Kidney tubule cell (primary cell): ENCODE measurements at places on chromosomes 4 and X.

- peak; percentile 67 for DNase-seq
Observed at GRCh38 chrX:49915361-49916222, 6.8 kb upstream of the CLCN5 start.

- DNase-seq: no peak
Observed at GRCh38 chrX:2262668-2263055, 238.1 kb downstream of the DHRSX start.

DNA sequence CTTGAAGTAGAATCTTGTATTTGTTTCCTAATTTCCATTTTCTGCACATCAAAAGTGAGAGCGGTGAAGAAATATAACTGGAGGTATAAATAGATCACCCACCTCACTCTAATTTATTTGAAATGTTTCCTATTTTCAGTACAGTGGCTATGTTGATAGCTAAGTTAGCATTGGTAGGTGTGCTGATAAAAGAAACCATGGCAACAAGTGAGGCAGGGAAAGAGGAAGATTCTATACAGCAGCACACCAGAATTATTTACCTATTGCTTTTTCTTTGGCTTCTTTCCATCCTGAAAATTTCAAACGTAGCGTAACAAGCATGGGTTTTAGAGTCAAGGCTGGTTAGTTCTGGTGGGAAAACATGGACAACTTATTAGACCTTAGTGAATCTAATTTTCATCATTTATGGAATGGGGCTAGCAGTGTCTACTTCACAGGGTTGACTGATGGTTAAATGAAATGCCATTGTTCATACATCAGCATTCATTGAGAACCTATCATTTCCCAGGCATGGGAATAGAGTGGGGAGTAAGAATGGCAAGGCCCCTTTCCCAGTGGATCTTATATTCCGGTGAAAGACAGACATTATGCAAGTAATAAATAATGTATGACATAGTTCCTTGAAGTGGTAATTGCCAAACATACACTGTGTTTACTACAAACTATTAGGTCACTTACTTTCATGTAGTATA is 30.6 kb upstream of the CTSO start:
- DNase-seq: no peak

DNA sequence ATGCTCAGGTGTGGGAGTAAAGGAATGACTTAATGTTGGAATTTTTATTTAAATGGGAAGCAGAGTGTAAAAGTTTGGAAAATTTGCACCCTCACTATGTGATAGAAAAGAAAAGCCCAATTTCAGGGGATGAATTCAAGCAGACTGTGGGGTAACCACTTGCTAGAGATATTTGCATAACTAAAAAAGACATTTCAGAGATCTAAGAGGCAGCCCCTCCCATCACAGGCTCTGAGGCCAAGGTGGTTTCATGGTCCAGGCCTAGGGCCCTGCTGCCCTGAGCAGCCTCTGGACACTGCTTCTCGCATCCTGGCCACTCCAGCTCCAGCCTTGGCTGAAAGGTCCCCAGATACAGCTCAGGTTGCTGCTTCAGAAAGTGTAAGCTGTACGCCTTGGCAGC is 5.9 kb upstream of the XPNPEP2 start:
- no peak for DNase-seq

DNA sequence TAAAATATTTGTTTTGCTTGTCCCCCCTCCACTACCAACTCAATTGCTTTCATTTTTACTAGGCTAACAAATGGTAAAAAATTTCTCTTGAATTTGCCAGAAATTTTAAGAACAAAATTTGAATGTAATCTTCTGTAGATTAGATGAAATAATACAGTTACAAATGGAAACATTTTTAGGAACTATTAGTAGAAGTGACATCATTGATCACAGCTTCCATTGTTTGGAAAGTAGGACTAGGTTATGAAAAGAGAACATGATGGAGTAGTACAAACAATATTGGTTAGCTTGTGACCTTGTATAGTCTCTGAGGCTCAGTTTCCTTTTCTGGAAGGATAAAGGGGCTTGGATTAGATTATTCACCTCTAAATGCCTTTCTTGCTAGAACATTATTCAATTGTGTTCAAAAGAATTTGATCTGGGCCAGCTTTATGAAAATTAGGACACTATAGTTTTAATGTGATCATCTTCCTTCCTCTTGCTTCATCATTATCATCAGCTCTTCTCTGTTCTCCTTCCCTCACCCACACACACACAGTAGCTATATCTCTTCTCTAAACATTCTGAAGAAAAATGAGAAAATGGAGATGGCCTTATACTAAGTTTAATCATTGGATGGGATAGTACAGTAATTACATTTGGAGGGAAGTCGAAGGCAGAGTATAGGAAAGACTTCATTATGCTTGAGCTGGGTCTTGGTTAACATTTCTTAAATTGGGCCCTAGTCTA is 9.9 kb downstream of the MTMR1 start:
- DNase-seq: no peak

GRCh38 chr4:163590103-163590502 is 95.6 kb downstream of the TMA16 start:
- DNase-seq: no peak

GRCh38 chr4:101115887-101116286 is 231.4 kb downstream of the PPP3CA start:
- no peak for DNase-seq

DNA sequence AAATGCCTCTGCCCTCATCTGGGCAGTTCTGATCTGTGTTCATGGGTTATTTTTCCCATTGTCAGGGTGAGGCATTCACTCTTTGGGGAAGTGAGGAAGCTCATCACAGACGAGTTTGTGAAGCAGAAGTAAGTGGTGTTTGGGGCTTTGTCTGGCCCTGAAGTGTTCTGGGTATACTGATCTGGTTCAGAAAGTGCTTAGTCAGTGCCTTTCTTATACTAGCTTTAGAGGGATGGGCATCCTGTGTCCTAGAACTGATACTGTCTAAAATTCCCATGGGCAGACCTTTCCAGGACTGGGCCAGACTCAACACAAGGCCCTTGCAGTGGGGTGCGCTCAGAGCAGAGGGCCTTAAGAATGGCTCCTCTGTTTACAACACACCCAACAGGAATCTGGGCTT is 6.4 kb downstream of the TRO start:
- no peak for DNase-seq

- no peak for DNase-seq
Observed at GRCh38 chr4:88575186-88575585, 17.1 kb upstream of the HERC3 start.

DNA sequence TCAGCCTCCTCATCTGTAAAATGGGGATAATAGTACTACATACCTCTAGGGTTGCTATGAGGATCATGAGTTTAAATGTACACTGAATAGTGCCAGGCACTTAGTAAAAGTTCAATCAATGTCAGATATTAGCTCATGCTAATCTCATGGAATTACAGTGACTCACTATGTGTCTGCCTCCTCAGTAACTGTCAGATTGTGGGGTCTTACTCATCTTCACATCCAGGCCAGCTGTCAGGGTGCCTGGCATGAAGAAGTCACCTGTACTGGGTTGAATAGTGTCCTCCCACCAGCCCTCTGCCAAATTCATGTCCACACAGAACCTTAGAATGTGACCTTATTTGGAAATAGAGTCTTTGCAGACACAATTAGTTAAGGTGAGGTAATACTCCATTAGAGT is 54.3 kb upstream of the STIM2 start:
- peak; percentile 56 for DNase-seq

- DNase-seq: no peak
Observed at GRCh38 chrX:134660627-134661026, 2.4 kb upstream of the PLAC1 start.

- DNase-seq: peak; percentile 23
Observed at GRCh38 chrX:70313503-70313902, 23.6 kb downstream of the KIF4A start.

- DNase-seq: no peak
Observed at GRCh38 chr4:118770741-118771187, 65.2 kb downstream of the SEC24D start.

DNA sequence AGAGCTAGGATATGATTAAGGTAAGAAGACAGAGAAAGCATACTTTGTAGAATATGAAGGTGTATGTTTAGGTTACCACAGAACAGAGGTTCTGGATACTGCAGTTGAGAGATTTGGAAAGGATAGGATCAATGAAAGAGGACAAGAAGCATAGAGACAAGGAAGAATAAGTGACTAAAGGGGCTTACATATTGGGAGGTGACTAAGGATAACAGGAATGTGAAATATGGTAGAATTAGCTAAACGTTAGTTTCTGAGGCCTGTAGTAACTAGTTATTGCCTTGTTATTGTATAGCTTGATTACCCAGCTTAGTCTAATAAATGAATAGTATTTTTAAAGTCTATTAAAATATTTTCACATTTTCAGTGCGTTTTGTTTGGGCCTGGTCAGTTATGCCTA is 38.2 kb downstream of the CENPI start:
- DNase-seq: no peak

DNA sequence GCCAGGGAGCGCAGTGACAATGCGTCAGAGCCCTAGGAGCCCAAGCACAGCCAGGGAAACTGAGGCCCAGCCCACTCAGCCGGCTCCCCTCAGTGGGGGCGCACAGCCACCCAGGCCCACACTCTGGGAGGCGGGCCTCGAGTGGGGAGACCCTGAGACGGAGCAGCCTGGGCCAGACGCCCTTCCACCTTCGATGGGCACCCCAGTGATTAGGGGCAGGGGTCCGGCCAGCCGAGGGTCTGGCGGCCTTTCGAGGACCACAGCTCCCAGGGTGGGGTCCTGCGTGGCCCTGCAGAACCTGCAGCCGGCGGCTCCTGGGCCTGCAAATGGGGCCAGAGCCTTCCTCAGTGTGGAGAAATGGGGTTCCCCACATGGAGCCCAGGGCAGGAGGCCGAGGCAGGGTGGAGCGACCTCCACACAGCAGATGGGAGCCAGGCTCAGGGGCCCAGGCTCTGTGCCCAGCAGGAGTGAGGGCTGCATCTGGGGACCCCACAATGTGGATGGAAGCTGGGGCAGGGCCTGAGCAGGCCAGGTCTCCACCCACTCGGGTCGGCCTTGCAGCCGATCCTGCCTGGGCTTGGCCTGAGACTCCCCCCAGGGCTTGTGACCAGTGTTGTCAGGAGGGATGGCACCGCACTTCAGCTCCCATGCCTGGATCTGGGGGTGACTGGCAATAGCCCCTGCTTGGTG is 5.0 kb downstream of the HGFAC start:
- DNase-seq: no peak

DNA sequence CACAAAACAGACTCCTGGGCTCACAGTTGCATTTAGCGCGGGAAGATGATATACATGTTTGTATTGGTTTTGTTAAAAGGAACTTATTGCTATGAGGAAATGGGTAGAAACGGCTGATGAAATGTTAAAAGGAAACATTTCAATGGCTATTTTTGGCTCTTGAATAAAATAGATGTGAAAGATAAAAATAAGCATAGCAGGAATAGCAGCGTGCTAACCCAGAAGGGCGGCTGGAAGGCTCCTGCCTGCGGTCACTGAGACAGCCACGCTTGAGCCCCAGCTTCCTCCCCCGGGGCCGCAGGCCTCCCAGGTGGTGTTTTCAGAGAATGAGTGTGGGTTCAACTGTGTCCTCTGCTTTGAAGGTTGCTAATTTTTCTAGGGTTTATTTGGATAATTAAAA is 35.0 kb upstream of the CLCN4 start:
- DNase-seq: no peak

DNA sequence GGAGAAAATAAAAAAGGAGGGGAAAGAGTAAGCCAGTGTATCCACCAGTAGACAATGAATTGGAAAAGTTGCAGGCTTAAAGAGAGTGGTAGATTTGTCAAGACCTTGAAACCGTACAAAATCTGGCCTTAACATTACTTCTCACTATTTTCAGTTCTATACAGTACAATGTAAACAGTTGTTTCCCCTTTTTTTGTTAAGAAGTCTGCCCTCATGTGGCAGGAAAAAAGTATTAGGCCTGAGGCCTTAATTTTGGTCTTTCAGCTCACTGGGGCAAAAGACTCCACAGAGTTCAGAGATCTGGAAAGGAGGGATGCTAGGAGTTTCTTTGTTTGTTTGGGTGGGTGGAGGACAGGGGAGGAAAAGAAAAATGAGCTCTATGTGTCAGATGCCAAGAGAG is 92.8 kb upstream of the CCDC160 start:
- no peak for DNase-seq

DNA sequence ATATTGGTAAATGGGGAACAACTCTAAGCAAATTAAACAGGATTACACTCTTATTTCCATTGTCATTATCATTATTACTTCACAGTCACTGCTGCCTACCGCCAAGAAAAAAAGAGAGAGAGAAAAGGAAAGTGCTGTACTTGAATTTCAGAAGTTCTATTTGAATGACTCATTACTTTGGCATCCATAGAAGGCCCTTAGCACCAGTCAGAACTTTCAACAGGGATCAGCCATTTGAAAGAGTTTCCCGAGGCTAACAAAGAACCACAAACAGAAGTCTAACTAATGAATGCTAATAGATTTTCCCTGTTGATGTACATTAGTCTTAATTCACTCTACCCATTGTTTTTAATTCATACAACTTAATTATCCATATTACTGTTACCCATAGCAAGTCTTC is 116.3 kb downstream of the SHROOM4 start:
- peak; percentile 83 for DNase-seq

DNA sequence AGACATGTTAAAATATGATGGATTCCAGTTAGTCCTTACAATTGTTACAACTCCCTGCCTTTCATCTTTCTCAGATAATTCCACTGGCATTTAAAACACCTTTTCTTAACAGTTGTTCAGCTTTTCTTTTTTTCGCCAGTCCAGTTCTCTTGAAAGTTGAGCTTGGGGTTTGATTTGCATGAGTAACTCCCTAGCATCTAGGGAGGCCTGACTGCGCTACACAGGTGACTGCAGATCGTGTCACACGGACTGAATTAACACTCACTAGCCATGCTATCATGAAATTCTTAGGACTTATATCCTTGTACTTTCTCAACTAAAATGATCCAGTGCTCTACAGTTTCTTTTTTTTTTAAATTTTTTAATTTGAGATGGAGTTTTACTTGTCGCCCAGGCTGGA is 69.8 kb downstream of the ARHGAP24 start:
- peak; percentile 62 for DNase-seq

DNA sequence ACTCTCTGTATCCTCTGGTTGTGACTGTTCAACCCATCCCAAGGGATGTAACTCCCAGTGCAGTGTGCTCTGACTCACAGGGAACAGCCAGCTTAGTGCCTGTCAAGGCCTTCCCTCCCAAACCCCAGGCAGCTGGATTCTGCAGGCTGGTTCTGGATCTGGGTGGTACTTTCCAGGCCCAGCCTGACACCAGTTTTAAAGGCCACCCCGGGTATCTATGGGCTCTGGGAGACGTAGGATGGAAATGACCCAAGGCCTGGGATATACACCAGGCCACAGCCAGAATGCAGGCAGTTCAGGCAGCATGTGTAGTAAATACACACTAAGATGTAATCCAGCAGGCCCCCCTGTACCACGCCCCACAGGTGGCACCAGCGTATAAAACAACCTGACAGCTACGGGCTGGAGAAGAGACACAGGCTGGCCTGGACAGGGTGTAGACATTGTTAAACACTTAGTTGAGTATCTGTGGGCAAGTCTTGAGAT is 64.2 kb downstream of the SPINK2 start:
- DNase-seq: peak; percentile 72

- no peak for DNase-seq
Observed at GRCh38 chr4:108546728-108547127, 73.6 kb upstream of the RPL34 start.

DNA sequence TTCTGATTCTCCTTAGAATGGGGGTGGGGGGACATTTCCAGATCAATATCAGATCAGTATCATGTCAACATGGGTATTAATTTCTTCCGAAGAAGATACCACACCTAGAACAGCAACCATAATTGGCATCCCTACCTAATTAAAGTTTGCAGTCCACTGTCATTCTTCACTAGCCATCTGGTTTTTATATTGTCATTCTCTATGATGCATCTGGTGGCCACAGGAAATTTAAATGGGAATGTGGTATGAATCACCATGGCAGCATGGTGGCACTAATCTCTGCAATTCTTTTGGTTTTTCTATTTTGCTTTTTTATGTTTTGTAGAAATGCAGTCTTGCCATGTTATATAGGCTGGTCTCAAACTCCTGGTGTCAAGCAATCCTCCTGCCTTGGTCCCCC is 16.6 kb upstream of the UBE2D3 start:
- peak; percentile 28 for DNase-seq
